ENCODE measurements at places on chromosomes 16 and 17. TPM values are rescaled to one million over a fixed set of nuclear protein-coding genes. Genes with fewer than 3 reads are reported as not detected.
A peak's percentile ranks its signal among the peaks of the same experiment; 100 is the strongest.

The KCNJ2 gene
- not detected for total RNA-seq

The GDPD1 gene
- 2.2 TPM for total RNA-seq

The NKD1 gene
- total RNA-seq, result 0.66 TPM

DNA sequence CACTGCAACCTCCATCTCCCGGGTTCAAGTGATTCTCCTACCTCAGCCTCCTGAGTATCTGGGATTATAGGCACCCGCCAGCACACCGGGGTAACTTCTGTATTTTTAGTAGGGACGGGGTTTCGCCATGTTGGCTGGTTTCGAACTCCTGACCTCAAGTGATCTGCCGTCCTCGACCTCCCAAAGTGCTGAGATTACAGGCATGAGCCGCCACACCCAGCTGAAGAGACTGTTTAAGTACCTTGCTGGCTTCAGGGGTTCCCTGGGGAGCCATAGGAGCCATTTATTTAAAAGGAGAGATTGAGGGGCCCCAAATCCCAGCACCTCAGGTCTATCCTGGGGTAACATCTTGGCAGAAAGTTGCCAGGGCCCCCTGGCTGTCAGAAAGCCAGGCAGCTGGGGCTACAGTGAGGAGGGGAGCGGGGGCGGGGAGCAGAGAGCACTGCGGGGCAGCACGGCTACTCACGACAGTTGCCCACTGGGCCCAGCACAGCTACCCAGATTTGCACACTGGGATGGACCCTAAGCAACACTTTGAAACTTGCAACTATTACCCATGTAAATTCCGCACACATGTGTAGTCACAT, 1.6 kb downstream of the SNAI3 start:
- ATAC-seq, result no peak

The ERN2 gene
- total RNA-seq, result not detected

DNA sequence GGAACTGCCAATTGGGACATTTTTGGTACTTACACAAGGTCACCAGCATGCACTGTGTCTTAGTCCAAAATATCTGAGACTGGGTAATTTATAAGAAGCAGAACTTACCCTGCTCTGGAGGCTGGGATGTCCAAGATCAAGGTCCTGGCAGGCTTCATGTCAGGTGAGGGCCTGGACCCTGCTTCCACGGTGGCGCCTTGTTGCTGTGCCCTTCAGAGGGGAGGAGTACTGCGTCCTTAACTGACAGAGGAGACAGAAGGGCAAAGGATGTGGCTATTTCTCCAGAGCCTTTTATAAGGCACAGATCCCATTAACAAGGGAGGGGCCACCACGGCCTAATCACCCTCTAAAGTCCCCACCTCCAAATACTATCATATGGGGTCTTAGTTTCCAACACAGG, 178.9 kb downstream of the C16orf95 start:
- no peak for ATAC-seq

GRCh38 chr16:630249-630814, 453 bp upstream of the WFIKKN1 start:
- ATAC-seq, result no peak

The SLC35G3 gene
- total RNA-seq, result not detected

- ATAC-seq, result no peak
Measured at GRCh38 chr16:66844009-66844341, 239 bp upstream of the CA7 start.

GRCh38 chr16:15966836-15967546, 17.6 kb downstream of the ABCC1 start:
- no peak for ATAC-seq

The CALB2 gene
- not detected for total RNA-seq

- no peak for ATAC-seq
Measured at GRCh38 chr16:81158964-81159363, 62.8 kb upstream of the GCSH start.

GRCh38 chr16:56355786-56356275, 69.5 kb downstream of the AMFR start:
- ATAC-seq, result no peak

- no peak for ATAC-seq
Measured at GRCh38 chr16:7334801-7335560, 2.3 kb downstream of the RBFOX1 start.

- no peak for ATAC-seq
Measured at GRCh38 chr16:354291-354881, 1.9 kb upstream of the AXIN1 start.

- ATAC-seq, result no peak
Measured at GRCh38 chr16:31467858-31468257, 4.1 kb upstream of the TGFB1I1 start.

The ZNF423 gene
- total RNA-seq, result not detected

The TPPP3 gene
- not detected for total RNA-seq

DNA sequence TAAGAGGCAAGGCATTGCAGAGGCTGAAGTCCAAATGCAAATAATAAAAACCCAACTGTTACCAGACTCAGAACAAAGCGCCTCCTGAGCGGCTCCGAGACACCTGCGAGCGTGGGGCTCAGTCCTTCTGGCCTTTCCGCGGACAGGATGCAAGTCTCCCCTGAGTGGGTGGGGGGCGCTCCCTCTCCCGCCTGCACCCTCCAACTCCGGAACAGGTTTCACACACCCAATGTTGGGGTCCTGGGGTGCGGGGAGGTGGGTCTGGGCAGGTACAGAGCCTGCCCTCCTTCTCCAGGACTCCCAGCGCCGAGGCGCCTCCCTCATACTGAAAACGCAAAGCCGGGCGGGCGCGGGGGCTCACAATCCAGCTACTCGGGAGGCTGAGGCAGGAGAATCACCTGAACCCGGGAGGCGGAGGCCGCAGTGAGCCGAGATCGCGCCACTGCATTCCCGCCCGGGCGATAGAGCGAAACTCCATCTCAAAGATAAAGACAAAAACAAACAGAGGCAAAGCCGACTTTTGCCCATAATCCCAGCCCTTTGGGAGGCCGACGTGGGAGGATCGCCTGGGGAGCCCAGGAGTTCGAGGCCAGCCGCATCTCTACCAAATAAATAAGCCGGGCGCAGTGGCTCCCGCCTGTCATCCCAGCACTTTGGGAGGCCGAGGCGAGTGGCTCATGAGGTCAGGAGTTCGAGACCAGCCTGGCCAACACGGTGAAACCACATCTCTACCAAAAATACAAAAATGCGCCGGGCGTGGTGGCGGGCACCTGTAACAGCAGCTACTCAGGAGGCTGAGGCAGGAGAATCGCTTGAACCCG, 893 bp downstream of the GINS2 start:
- no peak for ATAC-seq

GRCh38 chr17:61875285-61875684, 12.0 kb upstream of the BRIP1 start:
- ATAC-seq, result peak; percentile 77

- ATAC-seq, result peak; percentile 52
Measured at GRCh38 chr16:48613061-48613957, 3.3 kb upstream of the N4BP1 start.

- ATAC-seq, result peak; percentile 64
Measured at GRCh38 chr17:73166731-73167581, 2.1 kb downstream of the SSTR2 start.

The MMP25 gene
- total RNA-seq, result 7.1 TPM

DNA sequence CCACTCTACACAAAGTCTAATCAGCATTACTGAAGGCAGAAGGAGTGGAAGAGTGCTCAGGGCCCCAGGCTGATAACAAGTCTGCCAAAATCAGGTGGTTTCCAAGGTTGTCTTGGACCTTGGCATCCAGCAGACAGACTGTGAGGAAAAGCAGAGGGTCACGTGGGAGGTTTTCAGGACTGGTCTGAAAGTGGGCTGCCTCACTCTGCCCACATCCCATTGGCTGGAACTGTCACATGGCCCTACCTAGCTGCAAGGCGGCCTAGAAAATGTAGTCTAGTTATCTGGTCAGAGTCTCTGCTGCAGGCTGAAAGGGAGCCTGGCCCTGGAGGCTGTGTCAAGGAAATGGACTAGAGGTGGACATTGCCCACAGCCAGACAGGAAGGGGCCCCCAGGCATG, 310.7 kb upstream of the ASIC2 start:
- ATAC-seq, result no peak

The TNRC6C gene
- 15.6 TPM for total RNA-seq

GRCh38 chr16:31475946-31476302, 4.0 kb downstream of the TGFB1I1 start:
- ATAC-seq, result no peak

DNA sequence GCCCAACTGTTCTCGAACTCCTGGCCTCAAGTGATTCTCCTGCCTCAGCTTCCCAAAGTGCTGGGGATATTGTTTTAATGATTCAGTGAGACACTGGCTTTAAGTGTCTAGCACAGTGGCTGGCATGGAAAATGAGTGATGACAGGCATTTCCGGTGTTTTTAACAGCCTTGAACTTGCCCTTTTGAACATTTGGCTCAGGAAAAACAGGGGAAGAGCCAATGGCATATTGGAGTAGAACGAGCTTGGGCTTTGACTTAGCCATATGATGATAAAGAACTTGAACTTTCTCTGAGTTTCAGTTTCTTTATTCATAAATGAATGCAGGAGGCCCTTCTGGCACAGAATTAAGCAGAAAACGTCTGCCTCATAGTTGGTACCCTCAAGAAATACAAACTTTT, 145.0 kb upstream of the HS3ST4 start:
- ATAC-seq, result no peak

GRCh38 chr17:6912110-6913051, 80.9 kb upstream of the TEKT1 start:
- ATAC-seq, result no peak

DNA sequence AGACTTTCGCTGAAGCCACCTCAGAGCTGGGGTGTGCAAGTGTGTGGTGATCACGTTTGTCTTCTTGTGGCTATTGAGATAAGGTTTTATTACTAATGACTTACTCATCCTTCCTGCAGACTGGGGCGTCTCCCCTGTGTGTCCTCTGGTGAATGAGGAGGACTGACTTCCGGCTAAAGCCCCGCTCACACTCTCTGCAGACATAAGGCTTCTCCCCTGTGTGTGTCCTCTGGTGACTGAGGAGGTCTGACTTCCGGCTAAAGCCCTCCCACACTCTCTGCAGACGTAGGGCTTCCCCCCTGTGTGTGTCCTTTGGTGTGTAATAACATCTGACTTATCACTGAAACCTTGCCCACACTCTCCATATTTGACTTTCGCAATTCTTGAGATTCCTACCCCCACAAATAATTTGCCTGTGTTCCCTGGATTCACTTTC, 19.4 kb downstream of the PRDM7 start:
- peak; percentile 96 for ATAC-seq

DNA sequence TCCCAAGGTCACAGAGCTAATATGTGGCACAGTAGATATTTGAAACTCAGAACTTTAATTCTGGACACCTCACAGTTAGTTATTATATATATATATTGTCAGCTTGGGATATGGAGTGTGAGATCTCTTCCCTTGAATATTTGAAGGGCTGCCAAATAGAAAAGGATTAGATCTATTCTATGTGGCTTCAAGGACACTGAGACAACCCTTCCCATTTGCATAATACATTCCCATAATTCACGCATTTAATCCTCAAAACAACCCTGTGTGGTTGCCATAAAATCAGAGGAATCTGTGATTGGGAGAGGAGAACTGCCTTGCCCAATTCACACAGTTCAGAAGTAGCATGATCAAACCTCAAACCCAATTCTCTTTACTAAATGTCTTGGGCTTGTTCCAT, 365.8 kb upstream of the DYNLRB2 start:
- no peak for ATAC-seq

DNA sequence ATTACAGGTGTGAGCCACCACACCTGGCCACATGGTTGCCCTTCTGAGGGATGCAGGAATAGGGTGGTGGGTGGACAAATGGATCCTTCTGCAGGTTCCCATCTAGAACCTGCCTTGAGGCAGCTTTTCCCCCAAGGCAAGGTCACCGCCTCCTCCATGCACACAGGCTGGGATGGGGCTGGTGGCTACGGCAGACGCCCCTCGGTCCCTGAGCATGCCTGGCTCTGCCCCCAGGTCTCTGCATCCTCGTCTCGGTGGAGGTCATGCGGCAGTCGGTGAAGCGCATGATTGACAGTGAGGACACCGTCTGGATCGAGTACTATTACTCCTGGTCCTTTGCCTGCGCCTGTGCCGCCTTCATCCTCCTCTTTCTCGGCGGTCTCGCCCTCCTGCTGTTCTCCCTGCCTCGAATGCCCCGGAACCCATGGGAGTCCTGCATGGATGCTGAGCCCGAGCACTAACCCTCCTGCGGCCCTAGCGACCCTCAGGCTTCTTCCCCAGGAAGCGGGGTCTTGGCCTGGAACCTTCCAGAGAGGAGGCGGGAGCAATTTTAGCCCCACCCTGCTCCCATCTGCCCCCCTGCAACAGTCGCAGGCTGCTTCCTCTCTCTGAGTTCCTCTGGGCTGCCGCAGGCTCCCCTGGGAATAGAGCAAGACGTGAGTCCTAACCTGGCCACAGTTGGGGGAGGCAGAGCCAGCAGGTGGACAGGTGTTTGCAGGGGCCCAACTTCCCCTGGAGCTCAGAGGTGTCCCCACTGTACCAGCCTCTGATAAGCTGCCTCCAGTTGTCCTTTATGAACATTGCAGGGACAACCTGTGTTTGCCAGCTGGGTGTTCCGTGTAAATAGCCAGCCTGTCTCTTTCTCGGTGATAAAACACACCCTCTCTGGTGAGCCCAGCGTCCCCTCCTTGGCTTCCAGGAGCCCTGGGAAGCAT, 11.7 kb downstream of the CACNG1 start:
- ATAC-seq, result no peak

The KRT40 gene
- total RNA-seq, result not detected

The BCO1 gene
- not detected for total RNA-seq

The SARM1 gene
- 30.1 TPM for total RNA-seq

DNA sequence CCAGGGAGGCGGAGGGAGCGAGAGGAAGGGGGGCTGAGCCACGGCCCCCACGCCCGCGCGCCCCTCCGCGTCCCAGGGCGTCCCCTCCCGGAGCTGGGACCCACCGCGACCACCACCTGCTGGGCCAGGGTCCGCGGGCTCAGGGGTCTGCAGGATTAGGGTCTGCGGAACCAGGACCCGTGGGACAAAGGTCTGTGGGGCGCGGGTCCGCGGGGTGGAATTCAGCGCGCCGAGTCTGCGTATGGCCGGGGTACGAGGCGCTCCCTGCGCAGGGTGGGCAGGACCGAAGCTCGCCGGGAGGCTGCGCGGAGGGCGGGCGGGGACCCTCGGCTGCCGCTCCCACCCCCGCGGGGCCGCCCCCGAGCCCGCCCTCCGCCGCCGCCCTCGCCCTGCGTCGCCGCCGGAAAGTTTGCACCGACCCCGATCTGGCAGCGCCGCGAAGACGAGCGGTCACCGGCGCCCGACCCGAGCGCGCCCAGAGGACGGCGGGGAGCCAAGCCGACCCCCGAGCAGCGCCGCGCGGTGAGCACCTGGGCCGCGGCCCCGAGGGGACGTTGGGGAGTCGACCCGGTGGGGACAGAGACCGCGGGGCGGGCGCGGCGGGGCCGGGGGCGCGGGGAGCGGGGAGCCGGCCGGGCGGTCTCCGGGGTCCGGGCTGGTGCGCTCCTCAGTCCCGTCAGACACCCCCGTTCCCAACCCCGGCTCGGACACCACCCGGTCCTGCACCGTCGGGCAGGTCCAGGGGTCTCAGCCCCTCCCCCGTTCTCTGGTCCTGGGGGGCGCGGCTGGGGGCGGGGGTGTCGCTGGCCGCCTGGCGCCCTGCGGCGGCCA, at the start of gene GCGR:
GCGR (plus strand) TSS at position 423 of the 831 bp plus-strand sequence. CDS start 4,869 bp downstream, outside the sequence.
- ATAC-seq, result no peak

- ATAC-seq, result peak; percentile 88
Measured at GRCh38 chr17:57440522-57441269, 184.4 kb downstream of the MSI2 start.
